Heart left ventricle (tissue), 16 donors: ENCODE measurements at places on chromosomes 1 and 21. TPM values are rescaled to one million over a fixed set of nuclear protein-coding genes. Genes with fewer than 3 reads are reported as not detected.

GRCh38 chr1:101309334-101310311 lies 72.8 kb downstream of the S1PR1 start:
- no peaks in the 10 kb centered on the region for H3K36me3 ChIP-seq
- peak overlapping the region; percentile 45 for H3K4me3 ChIP-seq
- H3K4me1 ChIP-seq = peaks cover 8% of the 10 kb centered on the region
- no peak overlapping the region for H3K27ac ChIP-seq

GRCh38 chr1:28917757-28918118 lies 3.4 kb downstream of the EPB41 start:
- no peaks in the 10 kb centered on the region for H3K27me3 ChIP-seq
- no peak overlapping the region for H3K27ac ChIP-seq
- H3K4me3 ChIP-seq = no peak overlapping the region
- DNase-seq = no peak

- H3K4me3 ChIP-seq = no peak overlapping the region
- no peaks in the 10 kb centered on the region for H3K36me3 ChIP-seq
- DNase-seq = peak; percentile 29
- no peak overlapping the region for H3K27ac ChIP-seq
These were observed 46.5 kb upstream of the RNF11 start for GRCh38 chr1:51189421-51190073.

Gene GBP2
- 10.9 TPM for total RNA-seq

DNA sequence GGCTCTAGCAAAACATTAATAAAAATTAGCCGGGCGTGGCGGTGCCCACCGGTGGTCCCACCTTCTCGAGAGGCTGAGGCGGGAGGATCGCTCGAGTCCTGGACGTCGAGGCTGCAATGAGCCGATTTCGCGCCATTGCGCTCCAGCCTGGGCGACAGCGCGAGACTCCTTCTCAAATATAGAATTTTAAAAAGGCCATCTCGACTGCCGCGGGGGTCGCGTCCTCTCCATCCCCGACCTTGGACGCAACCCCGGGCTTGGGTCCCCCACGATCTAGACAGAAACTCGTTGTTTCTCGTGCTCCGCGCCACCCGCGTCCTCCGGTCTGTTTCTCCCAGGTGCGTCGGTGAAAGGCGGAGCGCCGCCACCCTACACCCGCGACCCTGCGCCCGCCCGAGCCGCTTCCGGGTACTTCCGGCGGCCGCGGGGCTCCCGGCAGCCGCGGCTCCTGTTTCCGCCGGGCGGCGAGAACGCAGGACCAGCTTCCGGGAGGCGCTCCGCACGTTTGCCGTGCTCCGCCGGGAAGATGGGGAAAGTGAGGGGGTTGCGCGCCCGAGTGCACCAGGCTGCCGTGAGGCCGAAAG lies at the start of gene SLX9:
Gene SLX9 (plus strand): TSS at position 498 of the 584 bp plus-strand sequence. CDS start 29 bp downstream, at position 527.
- H3K36me3 ChIP-seq = peaks cover 11% of the 10 kb centered on the region
- peak within 1 kb of the TSS; percentile 78 for H3K27ac ChIP-seq
- H3K27me3 ChIP-seq = no peaks in the 10 kb centered on the region

GRCh38 chr1:57350610-57351009 lies 73.2 kb downstream of the DAB1 start:
- H3K36me3 ChIP-seq = no peaks in the 10 kb centered on the region
- no peak for DNase-seq
- no peaks in the 10 kb centered on the region for H3K27me3 ChIP-seq
- H3K27ac ChIP-seq = no peak overlapping the region
- H3K4me3 ChIP-seq = no peak overlapping the region

DNA sequence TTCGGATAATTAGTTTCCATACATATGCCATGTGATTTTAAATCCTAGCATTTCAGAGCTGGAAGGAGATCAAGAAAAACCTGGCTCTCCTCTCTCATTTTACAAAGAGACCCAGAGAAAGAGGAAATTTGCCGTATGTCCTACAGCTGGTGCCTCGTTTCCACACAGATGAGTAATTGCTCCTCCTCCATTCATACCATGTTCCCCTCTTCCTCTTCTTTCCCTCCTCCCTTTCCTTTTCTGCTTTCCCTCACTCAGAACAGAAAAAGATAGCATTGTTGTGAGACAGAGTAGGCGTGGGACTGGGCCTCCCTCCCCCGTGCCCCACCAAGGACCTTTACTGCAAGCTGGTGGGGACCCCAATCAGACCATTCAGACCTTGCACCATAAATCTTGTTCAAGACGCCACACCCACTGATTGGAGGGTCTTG lies 13.7 kb upstream of the SLC44A3 start:
- H3K4me3 ChIP-seq = no peak overlapping the region
- H3K27ac ChIP-seq = no peak overlapping the region
- no peaks in the 10 kb centered on the region for H3K36me3 ChIP-seq
- peaks cover 26% of the 10 kb centered on the region for H3K4me1 ChIP-seq
- no peak for DNase-seq

Gene UTP25
- total RNA-seq = 2.6 TPM

- H3K4me1 ChIP-seq = peaks cover 85% of the 10 kb centered on the region
- H3K27ac ChIP-seq = peak overlapping the region; percentile 93
- DNase-seq = peak; percentile 51
- no peak overlapping the region for H3K4me3 ChIP-seq
- H3K36me3 ChIP-seq = no peaks in the 10 kb centered on the region
These were observed 27.1 kb downstream of the AHDC1 start for GRCh38 chr1:27576806-27577227.

Gene POMGNT1
- 144 TPM for total RNA-seq

- peaks cover 17% of the 10 kb centered on the region for H3K4me1 ChIP-seq
- no peak for DNase-seq
- H3K27ac ChIP-seq = no peak overlapping the region
These were observed 7.6 kb downstream of the DENND2D start for GRCh38 chr1:111192658-111193519.

Gene S100A7
- total RNA-seq = not detected
